ENCODE measurements at places on chromosomes 2 and 18. TPM values are rescaled to one million over a fixed set of nuclear protein-coding genes. Genes with fewer than 3 reads are reported as not detected.
A peak's percentile ranks its signal among the peaks of the same experiment; 100 is the strongest.

The MYOM1 gene
- 0.26 TPM for total RNA-seq

- peak; percentile 3 for DNase-seq
These were observed 79.7 kb upstream of the ACAA2 start for GRCh38 chr18:49893036-49893435.

DNA sequence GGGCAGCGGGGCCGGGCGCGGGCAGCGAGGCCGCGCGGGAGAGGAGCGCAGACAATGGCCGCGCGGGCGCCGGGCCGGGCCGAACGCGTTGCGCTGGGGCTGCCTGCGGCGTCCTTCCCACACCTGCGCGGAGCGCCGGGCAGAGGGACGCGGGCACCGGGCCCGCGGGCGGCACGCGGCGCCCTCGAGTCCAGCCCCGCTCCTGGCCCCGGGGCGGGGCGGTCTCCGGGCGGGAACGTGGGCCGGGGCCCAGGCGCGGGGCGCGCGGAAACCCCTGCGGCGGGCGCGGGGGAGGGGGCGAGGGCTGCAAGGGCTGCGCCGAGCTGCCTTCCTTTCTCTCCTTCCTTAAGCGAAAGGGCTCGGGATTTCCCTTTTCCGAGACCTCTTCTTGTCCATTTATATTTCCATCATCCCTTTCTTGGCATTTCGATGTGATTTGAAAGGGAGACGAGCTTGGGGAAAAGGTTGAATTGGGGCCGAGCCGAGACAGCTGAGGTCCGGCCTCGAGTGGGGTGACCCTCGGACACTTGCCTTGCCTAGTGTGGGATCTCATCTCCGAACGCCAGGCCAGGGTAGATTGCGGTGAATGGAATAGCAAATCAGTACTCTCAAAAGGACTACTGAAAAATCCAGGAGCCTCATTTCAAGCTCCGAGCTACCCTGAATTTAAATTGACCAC, 676 bp downstream of the KLHL23 start:
- DNase-seq = peak; percentile 29

GRCh38 chr2:32719933-32720716, 92.3 kb downstream of the TTC27 start:
- peak; percentile 48 for DNase-seq

- DNase-seq = no peak
These were observed 109.1 kb upstream of the FBXO11 start for GRCh38 chr2:48015421-48015820.

- no peak for DNase-seq
These were observed 187.5 kb upstream of the ACVR2A start for GRCh38 chr2:147657086-147658000.

- no peak for DNase-seq
These were observed 84.2 kb downstream of the ZNF516 start for GRCh38 chr18:76410660-76411417.
